ENCODE measurements at places on chromosomes 4 and X.

DNA sequence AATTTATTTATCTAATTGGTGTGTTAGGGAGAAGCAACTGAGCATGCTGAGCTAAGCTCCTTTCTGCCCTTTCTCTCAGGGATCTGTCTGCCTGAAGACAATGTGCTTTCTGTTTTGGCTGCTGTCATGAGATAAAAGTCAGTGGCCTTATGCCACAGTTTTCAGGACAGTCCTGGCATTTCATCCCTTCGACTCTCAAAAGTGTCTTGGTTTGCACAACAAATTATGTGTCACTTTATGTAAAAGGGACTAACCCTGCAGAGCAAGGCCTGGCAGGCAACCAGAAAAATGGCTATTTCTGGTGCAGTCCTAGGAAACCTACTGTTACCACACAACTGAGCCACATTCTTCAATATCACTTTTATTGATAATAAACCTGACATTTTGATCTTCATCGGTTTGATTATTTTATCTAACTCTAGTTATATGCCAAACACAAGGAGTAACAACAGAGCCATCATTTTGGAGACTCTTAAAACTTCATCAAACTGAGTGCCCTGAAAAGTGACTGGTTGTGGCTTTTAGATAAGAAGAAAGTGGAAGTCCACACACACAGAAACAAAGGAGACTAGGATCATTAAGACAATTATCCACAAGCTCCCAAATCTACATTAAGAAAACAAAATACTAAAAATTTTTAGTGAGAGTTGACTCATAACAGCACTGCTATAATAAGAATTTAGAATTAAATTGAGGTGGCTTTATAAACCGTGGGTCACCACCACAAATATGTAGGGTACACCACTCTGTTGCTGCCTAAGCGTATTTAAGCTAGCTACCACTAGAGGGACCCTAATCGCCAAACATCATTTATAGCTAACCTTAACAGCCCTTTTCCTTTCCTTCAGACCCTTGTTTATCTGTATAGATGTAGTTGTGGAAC, 95.9 kb upstream of the PTPN13 start:
- DNase-seq: peak; percentile 43

GRCh38 chr4:39032218-39033085, at the start of gene TMEM156:
Gene TMEM156 (minus strand): TSS chr4:39032409. CDS start chr4:39032313, 96 bp downstream.
- DNase-seq: no peak

- no peak for DNase-seq
These were observed 61.3 kb upstream of the TXK start for GRCh38 chr4:48195374-48195773.

DNA sequence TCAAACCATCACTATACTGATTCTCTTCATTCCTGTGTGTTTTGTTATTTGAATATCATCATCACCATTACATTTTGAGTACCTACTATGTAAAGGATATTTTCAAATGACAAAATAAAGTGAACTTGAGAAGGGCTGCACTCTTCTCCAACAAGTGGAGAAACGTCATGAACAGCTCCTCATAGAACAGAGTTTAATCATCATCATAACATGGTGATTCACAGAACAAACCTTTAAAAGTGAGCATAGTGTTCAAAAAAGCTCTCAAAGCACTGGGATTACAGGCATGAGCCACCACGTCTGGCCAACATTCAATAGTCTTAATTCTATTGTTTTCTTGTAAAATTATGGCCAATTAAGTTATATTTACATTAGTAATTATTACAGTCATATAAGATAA, 993.9 kb downstream of the PDHA2 start:
- DNase-seq: no peak

DNA sequence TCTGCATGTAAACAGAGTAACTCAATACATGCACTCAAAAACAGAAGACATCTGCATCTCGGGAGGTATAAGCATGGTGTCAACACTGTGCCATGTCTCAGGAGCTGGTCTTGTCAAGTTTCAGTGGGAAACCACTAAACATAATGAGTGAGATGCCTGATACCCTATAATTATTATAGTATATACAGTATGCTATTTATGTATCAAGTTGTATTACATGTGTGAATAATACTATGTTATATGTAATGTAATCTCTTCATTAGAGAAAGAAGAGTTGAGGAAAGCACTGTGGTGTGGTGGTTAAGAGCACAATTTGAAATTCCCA, 2.5 kb downstream of the PPBP start:
- no peak for DNase-seq
